Activated CD4-positive, alpha-beta T cell treated with anti-CD3 and anti-CD28 coated beads, Interleukin-2, amount 50 U/mL, for 24 hours (primary cell): ENCODE measurements at places on chromosomes 5 and 9.

DNA sequence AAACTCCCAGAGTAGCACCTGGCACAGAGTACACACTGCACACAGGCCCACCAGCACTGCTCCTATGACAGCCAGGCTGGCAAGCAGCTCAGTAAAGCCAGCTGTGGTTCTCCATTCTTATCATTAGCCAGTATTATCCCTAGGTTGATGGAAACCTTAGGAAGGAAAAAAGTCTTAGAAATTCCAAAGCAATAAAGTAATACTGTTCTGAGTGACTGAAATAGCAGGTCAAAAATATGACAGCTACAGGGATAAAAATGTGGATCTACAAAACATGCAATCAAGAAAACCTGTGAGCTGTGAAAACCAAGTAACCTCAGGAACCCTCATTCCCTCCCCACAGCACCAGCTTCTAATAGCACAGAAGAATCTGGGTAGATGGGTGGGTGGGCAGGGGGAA lies 403.5 kb downstream of the SPOCK1 start:
- no peak for DNase-seq

- DNase-seq, result no peak
Measured at GRCh38 chr9:122819326-122819725, 9.1 kb downstream of the PDCL start.

- no peak for DNase-seq
Measured at GRCh38 chr9:1759009-1759408, 256.1 kb upstream of the SMARCA2 start.

DNA sequence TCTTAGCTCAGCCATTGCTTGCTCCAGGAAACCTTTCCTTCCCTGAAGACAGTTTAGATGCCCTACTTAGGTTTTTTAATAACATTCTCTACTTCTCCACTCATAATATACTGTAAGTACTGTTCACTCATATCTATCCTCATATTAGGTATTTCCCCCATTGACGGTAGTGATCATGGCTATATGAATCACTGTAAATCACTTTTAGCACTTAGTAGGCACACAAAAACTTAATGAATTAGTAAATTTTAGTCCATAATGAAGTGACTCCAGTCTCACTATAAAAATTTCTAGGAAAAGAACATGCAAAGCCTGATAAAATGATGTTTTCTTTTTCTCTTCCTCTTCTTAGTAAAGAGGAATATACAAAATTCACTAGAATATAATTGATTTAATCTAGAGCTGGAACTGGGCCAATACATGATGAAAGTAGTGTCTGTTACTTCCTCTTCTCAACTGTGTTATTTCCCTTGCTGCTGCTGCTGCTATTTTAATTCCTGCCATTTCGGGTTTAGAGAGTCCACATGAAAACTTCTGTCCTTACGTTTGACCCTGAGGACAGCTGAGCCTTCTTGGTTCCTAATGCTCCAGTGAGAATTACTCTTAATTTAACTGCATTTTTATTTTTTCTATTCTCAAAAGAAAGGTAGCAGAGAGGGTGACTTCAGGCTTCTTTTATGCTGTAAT lies 73.5 kb downstream of the LNPEP start:
- DNase-seq, result no peak

DNA sequence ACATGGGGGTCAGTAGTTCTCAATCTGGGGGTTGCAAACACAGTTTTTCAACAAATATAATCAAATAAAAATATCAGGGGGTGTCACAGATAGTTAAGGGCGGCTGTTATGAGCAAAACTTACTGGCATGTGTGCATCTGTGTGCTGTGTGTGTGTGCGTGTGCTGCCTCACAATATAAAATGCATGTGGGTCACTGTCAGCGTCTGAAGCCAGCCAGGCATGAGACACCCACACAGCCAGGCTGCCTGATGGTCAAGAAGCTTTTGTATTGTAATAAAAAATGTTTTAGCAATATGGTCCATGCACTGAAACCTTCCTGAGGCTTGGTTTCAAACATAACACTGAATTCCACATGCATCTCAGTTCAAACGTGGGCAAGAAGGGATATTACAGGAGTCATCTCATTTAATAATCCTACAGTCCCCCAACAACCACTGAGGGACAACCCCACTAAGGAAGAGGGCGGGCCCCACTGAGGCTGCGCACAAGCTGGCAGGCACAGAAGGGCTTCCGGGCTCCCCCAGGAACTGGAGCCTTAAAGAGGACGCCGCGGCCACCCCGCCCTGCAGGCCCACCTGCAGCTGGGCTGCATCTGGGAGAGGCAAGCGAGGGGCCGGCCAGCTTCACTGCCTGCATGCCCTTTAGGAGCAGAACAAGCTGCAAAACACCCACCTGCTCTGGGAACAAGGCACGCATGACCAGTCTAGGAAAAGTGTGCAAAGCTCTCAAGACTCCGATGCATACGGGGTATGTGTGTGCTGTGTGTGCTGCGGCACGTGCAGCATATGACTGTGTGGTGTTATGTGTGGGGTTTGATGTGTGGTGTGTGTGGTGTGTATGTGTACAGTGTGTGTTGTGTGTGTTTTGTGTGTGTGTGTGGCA lies 14.1 kb downstream of the SEMA4D start:
- DNase-seq, result peak; percentile 63

DNA sequence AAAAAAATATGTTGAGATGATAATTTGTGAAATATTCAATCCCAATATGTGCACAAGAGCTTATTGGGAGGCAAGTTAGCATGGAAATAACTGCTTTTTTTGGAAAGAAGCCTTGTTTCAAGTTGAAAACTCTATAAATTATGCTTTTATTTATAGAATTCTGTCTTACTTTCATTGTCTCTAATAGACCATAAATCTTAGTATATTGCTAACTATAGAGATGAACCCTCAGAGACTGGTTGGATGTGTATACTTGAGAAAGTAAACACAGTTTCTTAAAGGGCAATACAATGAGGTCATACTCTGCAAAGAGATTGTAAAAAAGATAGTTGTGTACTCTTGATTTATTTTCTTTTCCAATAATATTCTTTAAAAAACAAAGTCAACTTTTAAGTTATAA lies 530.3 kb downstream of the SPATA31D1 start:
- DNase-seq, result no peak

- no peak for DNase-seq
Measured at GRCh38 chr9:126510564-126510963, 103.2 kb upstream of the LMX1B start.

DNA sequence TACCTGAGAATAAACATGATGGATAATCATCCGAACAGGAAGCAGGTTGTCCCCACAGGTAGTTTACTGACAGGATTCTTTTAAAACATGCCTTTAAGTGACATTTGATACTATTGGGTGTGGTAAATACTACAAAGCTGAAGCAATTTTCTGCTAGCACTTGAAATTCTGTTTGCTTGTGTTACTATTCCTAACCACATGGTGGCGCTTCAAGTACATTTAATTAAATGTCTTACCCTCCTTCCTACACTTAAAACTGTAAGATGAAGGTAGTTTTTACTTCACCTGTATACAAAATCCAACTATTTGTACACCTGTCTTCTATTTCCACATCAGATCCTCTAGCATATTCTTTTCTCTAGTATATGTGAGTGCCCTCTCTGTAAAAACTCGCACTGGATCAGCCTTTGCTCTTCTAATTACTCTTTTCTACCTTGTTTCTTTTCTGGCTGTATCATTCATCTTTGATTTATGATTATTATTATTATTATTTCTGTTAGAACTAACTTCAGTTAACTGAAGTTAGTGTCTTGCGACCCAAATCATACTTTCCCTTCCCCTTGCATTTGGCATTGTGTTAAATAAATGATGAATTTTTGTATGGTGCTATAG lies 18.4 kb downstream of the SLC25A46 start:
- peak; percentile 21 for DNase-seq

DNA sequence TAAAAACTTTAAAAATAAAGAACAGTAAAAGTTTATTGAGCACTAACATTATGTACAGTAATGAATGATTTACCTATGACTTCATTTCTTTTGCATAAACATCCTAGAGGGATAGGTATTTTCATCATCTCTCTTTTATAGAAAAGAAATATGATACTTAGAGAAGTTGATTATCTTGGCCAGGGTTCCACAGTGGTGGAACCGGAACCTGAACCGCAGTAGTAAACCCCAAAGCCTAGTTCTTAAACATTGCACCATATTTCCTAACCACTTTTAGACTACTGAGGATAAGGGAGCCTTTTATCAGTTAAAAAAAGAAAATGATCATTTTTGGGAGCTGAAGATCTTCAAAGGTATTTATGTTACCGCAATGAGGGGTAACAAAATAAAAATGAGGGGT lies 205.7 kb upstream of the SGCD start:
- no peak for DNase-seq

DNA sequence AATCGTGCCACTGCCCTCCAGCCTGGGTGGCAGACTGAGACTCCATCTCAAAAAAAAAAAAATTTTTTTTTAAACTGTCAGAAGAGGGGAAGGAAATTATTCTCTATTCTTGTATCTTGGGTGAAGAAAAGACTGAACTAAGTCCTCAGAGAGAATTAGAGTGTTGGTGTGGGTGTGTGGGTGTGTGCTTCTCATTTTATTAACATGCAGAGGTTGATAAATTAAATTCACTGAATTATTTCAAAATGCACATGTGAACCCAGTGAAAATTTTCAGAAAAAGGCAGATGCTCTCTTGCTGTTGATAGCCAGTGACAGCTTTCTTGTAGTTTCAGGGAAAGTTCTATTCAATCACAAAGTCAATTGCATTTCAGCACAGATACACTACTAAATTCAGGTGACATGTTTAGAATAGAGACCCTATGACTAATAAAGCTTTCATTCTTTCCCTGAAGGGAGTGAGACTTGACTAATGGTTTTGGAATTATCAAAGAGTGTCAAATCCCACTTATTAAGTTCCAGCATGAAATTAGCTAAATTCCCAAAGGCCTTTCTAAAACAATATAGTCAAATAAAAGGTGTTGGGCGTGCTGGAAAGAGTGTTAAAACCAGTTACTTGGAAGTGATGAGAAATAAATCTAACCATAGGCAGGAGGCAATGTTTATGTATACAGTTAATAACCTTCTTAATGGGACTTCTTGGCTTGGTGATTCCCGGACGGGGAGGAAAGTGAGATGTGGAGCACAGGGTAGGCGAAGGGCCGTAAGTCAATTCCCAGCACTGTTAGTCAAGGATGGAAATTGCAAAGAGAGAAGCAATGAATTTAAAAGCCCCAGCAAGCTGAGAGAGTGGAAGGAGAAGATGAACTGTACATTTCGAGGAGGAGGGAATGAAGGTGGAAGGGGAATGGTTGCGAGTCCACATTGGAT lies 103.2 kb upstream of the SPATA31D4 start:
- no peak for DNase-seq

DNA sequence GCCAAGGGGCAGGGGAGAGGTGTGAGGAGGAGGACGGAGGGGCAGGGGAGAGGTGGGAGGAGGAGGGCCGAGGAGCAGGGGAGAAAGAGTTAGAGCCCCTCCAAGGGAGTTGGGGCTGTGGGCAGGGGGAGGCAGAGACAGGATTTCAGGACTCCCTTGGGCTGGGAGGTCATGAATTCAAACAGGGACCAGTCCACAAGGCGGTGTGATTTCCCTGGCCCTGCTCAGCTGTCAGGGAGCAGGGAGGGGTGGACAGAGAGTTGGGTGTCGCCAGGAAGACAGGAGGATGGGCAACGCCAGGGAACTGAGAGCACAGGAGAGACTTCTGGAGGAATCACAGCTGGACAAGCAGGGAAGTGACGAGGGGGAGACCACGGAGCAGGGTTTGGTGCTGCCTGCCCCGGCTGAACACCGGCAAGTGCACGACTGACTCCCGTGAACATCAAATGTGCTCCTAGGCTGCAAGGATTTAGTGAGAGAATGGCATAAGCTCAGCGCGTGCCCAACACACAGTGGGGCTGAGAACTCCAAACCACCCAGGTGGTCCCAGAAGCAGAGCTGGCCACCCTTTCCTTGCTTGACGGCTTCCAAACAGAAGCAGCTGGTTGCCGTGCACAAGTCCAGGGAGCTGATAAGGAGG lies 17.8 kb upstream of the OLFM1 start:
- no peak for DNase-seq

GRCh38 chr5:128681096-128681495 lies 143.1 kb upstream of the FBN2 start:
- DNase-seq, result no peak

GRCh38 chr9:69623276-69623675 lies 48.9 kb downstream of the APBA1 start:
- no peak for DNase-seq
